Activated CD8-positive, alpha-beta T cell treated with anti-CD3 and anti-CD28 coated beads, Interleukin-2, amount 10 ng/mL, durations not matched to agents 7 days and 5 days (primary cell): ENCODE measurements at places on chromosomes 6 and 20. TPM values are rescaled to one million over a fixed set of nuclear protein-coding genes. Genes with fewer than 3 reads are reported as not detected.

The CST4 gene
- not detected for total RNA-seq

The GGTLC1 gene
- not detected for total RNA-seq

The F13A1 gene
- not detected for total RNA-seq

GRCh38 chr6:12440981-12441380 is 150.8 kb downstream of the EDN1 start:
- peaks cover 2% of the 10 kb centered on the region for H3K27me3 ChIP-seq
- no peaks in the 10 kb centered on the region for H3K36me3 ChIP-seq
- peaks cover 5% of the 10 kb centered on the region for H3K4me1 ChIP-seq

GRCh38 chr20:22723659-22724058 is 139.3 kb upstream of the FOXA2 start:
- no peaks in the 10 kb centered on the region for H3K4me1 ChIP-seq
- no peaks in the 10 kb centered on the region for H3K36me3 ChIP-seq
- no peaks in the 10 kb centered on the region for H3K27me3 ChIP-seq
- no peak for DNase-seq
- no peak overlapping the region for H3K4me3 ChIP-seq

- H3K27me3 ChIP-seq, result peaks cover 3% of the 10 kb centered on the region
- H3K36me3 ChIP-seq, result peaks cover 58% of the 10 kb centered on the region
- H3K4me1 ChIP-seq, result peaks cover 40% of the 10 kb centered on the region
- H3K4me3 ChIP-seq, result peak overlapping the region; percentile 31
- no peak for DNase-seq
These were observed 2.6 kb downstream of the SRSF6 start for GRCh38 chr20:43460172-43460829.

DNA sequence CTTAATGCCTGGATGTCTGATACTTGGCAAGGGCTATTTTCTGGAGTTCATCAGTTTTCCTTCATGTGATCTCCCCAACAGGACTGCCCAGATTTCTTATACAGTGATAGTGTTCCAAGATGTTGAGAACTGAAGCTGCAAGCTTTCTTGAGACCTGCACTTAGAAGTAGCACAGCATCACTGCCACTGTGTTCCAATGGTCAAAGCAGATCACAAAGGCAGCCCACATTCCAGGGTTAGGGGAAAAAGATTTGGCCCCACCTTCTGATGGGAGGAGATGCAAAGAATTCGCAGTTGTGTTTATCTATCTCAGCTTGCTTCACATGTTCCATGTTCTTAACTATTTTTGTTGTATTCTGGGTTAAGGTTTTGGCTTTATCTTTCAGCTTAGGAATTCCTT is 78.2 kb downstream of the GPX5 start:
- no peak overlapping the region for H3K27ac ChIP-seq
- no peaks in the 10 kb centered on the region for H3K36me3 ChIP-seq
- no peak for DNase-seq
- H3K4me3 ChIP-seq, result no peak overlapping the region
- H3K27me3 ChIP-seq, result peaks cover 28% of the 10 kb centered on the region

- no peaks in the 10 kb centered on the region for H3K4me1 ChIP-seq
- no peak for DNase-seq
- H3K4me3 ChIP-seq, result no peak overlapping the region
- no peaks in the 10 kb centered on the region for H3K36me3 ChIP-seq
- H3K27ac ChIP-seq, result no peak overlapping the region
These were observed 37.9 kb upstream of the BEND6 start for GRCh38 chr6:56916849-56917551.

DNA sequence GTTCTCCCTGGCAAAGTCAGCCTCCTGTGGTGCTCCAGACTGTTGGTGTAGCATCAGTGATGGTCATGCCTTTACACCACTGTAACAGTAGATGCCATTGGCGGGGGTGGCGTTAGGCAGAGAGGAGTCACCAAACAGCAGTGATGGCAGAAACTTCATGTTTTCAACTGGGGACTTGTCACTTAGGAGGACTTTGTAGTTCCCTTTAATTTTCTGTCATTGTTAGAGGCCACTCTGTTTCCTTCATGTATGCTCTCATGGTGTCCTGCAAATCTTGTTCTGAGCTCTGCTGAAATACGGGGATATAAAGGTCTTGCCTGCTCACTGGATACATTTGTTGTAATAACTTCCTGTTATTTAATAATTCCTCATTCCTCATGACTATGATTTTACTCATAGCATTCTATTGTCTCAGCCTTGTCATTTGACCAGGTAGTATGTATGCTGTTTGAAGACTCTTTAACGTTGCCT is 4.6 kb downstream of the MAP3K4 start:
- DNase-seq, result no peak
- H3K4me3 ChIP-seq, result no peak overlapping the region
- peaks cover 21% of the 10 kb centered on the region for H3K4me1 ChIP-seq
- H3K36me3 ChIP-seq, result peaks cover 8% of the 10 kb centered on the region
- no peak overlapping the region for H3K27ac ChIP-seq
